ENCODE measurements at places on chromosomes 7 and 10. TPM values are rescaled to one million over a fixed set of nuclear protein-coding genes. Genes with fewer than 3 reads are reported as not detected.

TRIP6 gene
- total RNA-seq, result 21.3 TPM

CTAGE4 gene
- 4.5 TPM for total RNA-seq

TFPI2 gene
- total RNA-seq, result not detected

EN2 gene
- total RNA-seq, result not detected

DYDC2 gene
- not detected for total RNA-seq

SSC4D gene
- total RNA-seq, result 0.31 TPM

CALHM1 gene
- total RNA-seq, result 0.25 TPM

LRRD1 gene
- total RNA-seq, result not detected

RASA4B gene
- 14.1 TPM for total RNA-seq

DIP2C gene
- total RNA-seq, result 1.9 TPM

AZGP1 gene
- not detected for total RNA-seq

Measured in activated naive CD4-positive, alpha-beta T cell treated with anti-CD3 and anti-CD28 coated beads, Interleukin-2, amount 10 ng/mL, durations not matched to agents 5 hours and 36 hours (primary cell).